Muscle of leg (tissue), 16 donors: ENCODE measurements at places on chromosomes 12 and 14. TPM values are rescaled to one million over a fixed set of nuclear protein-coding genes. Genes with fewer than 3 reads are reported as not detected.

SERPINA12 gene
- total RNA-seq = not detected

GSG1 gene
- total RNA-seq = 6.3 TPM

CD4 gene
- total RNA-seq = 3.1 TPM

KRT71 gene
- not detected for total RNA-seq

PZP gene
- 0.40 TPM for total RNA-seq

POTEG gene
- not detected for total RNA-seq

WNT1 gene
- total RNA-seq = not detected

CLEC1A gene
- 2.4 TPM for total RNA-seq

DNA sequence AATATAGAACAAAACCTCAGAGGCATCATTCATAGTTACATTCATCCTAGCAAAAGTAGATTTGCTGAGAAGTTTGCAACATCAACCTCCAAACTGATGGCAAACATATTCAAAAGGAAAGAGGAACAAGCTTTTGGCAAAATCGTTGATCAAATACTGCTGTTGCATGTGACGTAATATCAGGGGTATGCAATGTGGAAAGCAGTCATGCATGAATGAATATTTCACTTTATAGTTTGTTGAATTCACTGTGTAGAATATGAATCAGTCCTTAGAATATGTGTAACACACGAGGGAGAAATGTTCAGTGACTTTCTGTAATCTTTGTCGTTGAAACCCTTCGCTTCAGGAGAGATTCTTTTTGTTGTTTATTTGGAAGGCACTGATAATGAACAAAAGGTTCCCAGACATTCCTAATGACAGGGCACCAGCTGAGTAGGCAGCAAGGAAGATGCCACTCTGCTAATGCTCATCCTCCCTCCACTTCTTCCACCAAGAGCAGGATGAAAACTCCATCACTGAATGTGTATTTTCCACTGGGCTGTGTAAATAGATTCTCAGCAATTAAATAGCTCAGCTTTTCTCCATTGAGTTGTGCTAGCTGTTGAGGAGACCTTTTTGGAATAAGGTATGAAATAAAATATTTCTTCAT is 126.1 kb downstream of the PELI2 start:
- H3K4me3 ChIP-seq = no peak overlapping the region
- H3K4me1 ChIP-seq = no peaks in the 10 kb centered on the region
- no peaks in the 10 kb centered on the region for H3K27me3 ChIP-seq
- H3K27ac ChIP-seq = no peak overlapping the region

DNA sequence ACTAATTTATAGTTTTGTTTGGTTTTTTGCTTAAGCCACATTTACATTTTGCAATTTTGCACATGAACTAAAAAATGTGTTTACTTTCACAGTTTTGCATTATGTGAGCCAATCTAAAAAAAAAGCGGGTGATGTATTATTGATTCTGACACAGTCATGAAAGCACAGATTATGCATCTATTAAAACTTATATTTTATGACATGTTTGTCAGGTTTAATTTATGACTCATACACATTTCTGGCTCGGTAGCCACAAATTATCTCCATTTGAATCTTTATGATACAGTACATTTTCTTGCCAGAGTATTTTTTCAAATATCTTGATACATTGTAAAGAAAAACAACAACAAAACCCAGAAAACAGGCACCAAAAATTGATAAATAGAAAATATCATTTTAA is 280.4 kb upstream of the GRIP1 start:
- no peaks in the 10 kb centered on the region for H3K4me1 ChIP-seq
- no peaks in the 10 kb centered on the region for H3K27me3 ChIP-seq
- no peak overlapping the region for H3K4me3 ChIP-seq
- no peak overlapping the region for H3K27ac ChIP-seq

DNA sequence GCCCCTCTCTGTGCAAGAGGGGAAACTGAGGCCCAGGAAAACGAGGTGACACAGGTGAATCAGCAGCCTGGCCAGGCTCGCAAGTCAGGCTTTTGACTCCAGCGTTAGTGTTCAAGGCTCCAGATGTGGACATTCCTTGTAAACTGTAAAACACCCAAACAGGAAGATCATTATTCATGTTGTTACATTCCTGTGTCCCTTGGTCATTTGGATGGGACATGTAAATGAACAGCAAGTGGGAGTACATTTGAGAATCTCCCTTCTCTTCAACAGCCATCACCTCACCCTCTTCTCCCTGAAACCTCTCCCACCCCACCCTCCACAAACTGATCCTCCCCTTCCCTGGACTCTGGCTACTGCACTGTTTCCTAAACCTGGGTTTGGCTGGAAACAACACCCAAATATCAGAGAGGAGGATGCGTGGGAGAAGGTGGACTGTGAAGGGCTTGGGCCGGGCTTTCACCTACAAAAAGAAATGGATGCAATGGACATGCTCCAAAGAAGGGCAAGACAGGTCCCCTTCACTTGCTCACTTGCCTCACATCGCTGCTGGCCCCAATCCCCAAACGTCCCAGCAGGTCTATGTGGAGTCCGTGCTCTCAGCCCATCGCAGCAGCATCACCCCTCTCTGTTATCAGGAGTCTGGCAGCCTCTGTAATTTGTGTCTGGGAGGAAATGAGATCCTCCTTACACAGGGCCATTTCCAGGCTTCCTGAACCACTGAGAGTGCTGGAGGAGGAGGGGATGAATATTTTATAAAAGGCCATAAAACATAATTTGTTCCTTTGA is 76.7 kb downstream of the GALNT8 start:
- H3K27ac ChIP-seq = no peak overlapping the region
- no peak for DNase-seq
- peaks cover 3% of the 10 kb centered on the region for H3K4me1 ChIP-seq
- no peak overlapping the region for H3K4me3 ChIP-seq

DNA sequence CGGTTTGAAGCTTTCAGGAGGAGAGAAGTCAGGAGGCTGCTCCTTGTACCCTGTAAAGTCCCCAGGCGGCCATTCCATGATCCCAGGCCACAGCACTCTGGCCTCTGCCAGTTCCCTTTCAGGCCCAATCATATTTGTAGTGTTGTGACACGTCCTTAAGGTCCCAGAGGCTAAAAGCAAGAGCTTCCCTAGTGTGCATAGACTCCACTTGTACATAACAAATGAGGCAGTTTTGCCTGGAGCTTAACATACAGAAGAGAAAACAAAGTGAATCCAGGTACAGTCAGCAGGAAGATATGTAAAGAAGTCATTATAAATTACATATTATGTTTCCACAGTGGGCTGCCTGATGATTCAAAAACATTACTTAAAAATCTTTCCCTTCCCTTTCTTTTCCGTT is 81.1 kb upstream of the RPH3A start:
- no peak overlapping the region for H3K27ac ChIP-seq
- H3K4me3 ChIP-seq = no peak overlapping the region
- H3K27me3 ChIP-seq = peaks cover 2% of the 10 kb centered on the region
- no peak for DNase-seq
- no peaks in the 10 kb centered on the region for H3K4me1 ChIP-seq

- H3K36me3 ChIP-seq = no peaks in the 10 kb centered on the region
- no peak overlapping the region for H3K4me3 ChIP-seq
- DNase-seq = peak; percentile 90
- H3K27me3 ChIP-seq = no peaks in the 10 kb centered on the region
- peak overlapping the region; percentile 84 for H3K27ac ChIP-seq
Observed at GRCh38 chr12:94563286-94563685, 87.1 kb downstream of the TMCC3 start.

DNA sequence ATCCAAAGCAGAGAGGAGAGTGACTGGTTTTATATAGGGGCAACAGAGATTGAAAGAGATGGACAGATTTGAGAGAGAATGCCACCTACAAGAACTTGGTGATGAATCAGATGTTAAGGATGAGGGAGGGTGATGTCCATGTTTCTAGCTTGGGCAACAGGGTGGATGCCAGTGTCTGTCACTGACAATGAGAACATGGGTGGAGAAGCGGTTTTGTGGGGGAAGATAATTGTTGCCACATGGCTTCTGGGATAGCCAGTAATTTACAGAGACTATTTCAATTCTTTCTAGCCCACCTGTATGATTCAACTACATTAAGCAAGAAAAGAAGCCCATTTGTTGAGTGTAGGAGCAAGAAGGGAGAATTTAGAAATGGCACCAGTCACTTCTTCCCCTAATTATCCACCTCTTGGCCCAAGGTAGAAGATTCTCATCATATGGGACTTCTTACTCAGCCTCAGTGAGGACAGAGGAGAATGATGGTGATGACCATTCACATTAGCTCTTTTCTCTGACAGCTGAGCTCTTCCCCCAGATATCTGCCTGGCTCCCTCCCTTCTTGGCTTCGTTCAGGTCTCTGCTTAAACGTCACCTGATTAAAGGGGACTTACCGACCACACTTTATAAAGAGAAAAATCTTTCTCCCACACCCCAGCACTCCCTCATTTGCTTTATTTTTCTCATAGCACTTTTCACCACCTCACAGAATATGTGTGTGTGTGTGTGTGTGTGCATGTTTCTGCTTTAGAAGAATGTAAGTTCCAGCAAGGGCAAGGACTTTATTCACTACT is 117.8 kb downstream of the DUSP6 start:
- no peak overlapping the region for H3K4me3 ChIP-seq
- no peaks in the 10 kb centered on the region for H3K36me3 ChIP-seq
- no peak for DNase-seq
- H3K27me3 ChIP-seq = no peaks in the 10 kb centered on the region

- no peaks in the 10 kb centered on the region for H3K27me3 ChIP-seq
- H3K27ac ChIP-seq = no peak overlapping the region
- no peaks in the 10 kb centered on the region for H3K4me1 ChIP-seq
- no peak overlapping the region for H3K4me3 ChIP-seq
- H3K36me3 ChIP-seq = peaks cover 37% of the 10 kb centered on the region
- DNase-seq = no peak
Observed at GRCh38 chr14:99407416-99407815, 73.2 kb downstream of the SETD3 start.

GRCh38 chr12:75876832-75877762 is 154.5 kb downstream of the PHLDA1 start:
- H3K4me3 ChIP-seq = no peak overlapping the region
- no peaks in the 10 kb centered on the region for H3K36me3 ChIP-seq
- DNase-seq = peak; percentile 61
- no peak overlapping the region for H3K27ac ChIP-seq
- H3K4me1 ChIP-seq = peaks cover 5% of the 10 kb centered on the region

- peaks cover 13% of the 10 kb centered on the region for H3K4me1 ChIP-seq
- no peaks in the 10 kb centered on the region for H3K36me3 ChIP-seq
- no peak overlapping the region for H3K4me3 ChIP-seq
- no peak overlapping the region for H3K27ac ChIP-seq
- peaks cover 29% of the 10 kb centered on the region for H3K27me3 ChIP-seq
Observed at GRCh38 chr12:52212701-52213563, 20.1 kb upstream of the KRT7 start.

DNA sequence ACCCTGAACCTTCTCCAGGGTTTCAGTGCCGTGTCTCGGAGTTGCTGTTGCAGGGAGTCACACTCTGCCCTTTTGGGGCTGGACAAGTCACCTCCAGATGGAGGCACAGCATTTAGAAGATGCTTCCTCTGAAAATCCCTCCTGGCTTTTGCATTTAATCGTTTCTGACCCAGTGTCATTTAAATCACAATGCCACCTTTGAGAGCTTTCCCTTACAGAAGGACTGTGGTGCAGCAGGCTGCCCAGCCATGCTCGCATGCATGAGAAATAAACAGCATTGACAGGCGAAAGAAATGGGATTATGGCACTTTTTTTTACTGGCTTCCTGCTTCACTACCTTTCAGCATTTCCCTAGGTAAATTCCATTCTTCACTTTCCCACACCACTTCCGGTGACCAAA is 113.4 kb upstream of the DYRK2 start:
- no peaks in the 10 kb centered on the region for H3K27me3 ChIP-seq
- no peak overlapping the region for H3K27ac ChIP-seq
- DNase-seq = no peak
- H3K4me1 ChIP-seq = peaks cover 4% of the 10 kb centered on the region
- no peaks in the 10 kb centered on the region for H3K36me3 ChIP-seq
- no peak overlapping the region for H3K4me3 ChIP-seq

DNA sequence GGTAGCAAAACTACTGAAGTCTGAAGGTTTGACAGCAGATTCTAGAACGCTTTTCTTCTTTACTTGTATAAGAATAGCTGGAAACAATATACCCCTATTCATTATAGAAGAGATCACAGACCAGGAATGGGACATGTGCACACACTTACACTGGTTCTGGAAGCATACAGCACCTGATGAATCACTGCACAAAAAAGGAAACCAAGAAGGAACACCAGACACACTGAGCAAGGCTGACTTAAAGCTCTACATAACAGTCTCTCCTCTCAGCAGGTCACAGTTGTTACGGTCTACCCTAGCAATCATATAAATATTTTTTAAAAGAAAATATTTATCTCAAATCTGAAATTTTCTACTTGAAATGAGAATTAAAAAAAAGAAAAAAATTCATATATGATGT is 13.5 kb downstream of the ATP2B1 start:
- DNase-seq = peak; percentile 36
- peaks cover 3% of the 10 kb centered on the region for H3K4me1 ChIP-seq
- H3K4me3 ChIP-seq = no peak overlapping the region
- H3K27me3 ChIP-seq = no peaks in the 10 kb centered on the region
- H3K27ac ChIP-seq = no peak overlapping the region

- no peaks in the 10 kb centered on the region for H3K36me3 ChIP-seq
- H3K4me3 ChIP-seq = no peak overlapping the region
- no peak overlapping the region for H3K27ac ChIP-seq
Observed at GRCh38 chr12:119375883-119376190, 41.3 kb downstream of the CCDC60 start.

DNA sequence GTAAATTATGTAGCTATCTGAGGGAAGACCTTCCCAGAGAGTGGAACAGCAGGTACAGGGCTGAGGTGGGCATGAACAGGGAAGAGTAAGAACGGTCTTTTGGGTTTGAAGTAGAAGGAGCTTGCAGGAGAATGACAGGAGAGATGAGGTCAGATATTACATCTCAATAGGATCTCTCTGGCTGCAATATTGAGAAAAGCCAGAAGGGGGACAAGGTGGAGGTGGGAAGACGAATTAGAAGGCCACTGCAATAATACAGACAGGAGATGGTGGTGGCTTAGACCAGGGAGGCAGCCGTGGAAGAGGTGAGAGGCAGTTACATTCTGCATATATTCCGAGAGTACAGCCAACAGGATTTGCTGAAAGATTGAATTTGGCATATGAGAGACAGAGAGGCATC is 310.2 kb downstream of the APAF1 start:
- DNase-seq = no peak
- H3K36me3 ChIP-seq = no peaks in the 10 kb centered on the region
- no peak overlapping the region for H3K27ac ChIP-seq
- no peaks in the 10 kb centered on the region for H3K27me3 ChIP-seq
- H3K4me3 ChIP-seq = no peak overlapping the region

GRCh38 chr12:104215638-104216297 is at the start of gene TXNRD1:
Gene TXNRD1 (plus strand): TSS chr12:104215779. CDS start chr12:104215803, 24 bp downstream.
- peak; percentile 87 for DNase-seq
- H3K36me3 ChIP-seq = no peaks in the 10 kb centered on the region
- peaks cover 6% of the 10 kb centered on the region for H3K27me3 ChIP-seq
